ENCODE measurements at places on chromosomes 12 and 14. TPM values are rescaled to one million over a fixed set of nuclear protein-coding genes. Genes with fewer than 3 reads are reported as not detected.

- H3K27ac ChIP-seq, result no peak overlapping the region
- no peaks in the 10 kb centered on the region for H3K36me3 ChIP-seq
- no peak overlapping the region for H3K4me3 ChIP-seq
- no peak for DNase-seq
- no peaks in the 10 kb centered on the region for H3K27me3 ChIP-seq
- H3K4me1 ChIP-seq, result no peaks in the 10 kb centered on the region
Observed at GRCh38 chr12:31259136-31259886, 66.6 kb downstream of the SINHCAF start.

Gene GPD1
- 232 TPM for total RNA-seq

DNA sequence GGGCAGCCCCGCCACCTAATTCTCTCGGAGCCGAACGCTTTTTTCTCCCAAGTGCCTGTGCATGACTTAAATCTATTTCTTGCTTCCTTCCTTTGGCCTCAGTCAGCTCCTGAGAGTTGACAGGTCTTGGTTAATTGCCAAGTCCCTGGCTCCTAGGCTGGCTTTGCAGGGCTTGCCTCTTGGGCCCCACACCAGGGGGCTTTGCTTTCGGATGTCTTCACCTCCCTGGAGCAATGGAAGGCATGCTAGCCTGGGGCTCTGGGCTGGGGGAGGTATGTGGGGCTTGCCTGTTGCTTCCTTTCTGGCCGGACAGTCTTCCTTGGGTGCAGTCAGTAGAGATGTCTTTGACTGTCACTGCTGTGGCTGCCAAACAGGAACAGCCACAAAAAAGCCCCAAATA, 2.2 kb upstream of the KRT80 start:
- H3K4me1 ChIP-seq, result peaks cover 61% of the 10 kb centered on the region

- no peak overlapping the region for H3K4me3 ChIP-seq
- DNase-seq, result no peak
- H3K4me1 ChIP-seq, result peaks cover 23% of the 10 kb centered on the region
- peak overlapping the region; percentile 83 for H3K27ac ChIP-seq
- no peaks in the 10 kb centered on the region for H3K36me3 ChIP-seq
Observed at GRCh38 chr12:125014526-125014925, 21.1 kb downstream of the BRI3BP start.

DNA sequence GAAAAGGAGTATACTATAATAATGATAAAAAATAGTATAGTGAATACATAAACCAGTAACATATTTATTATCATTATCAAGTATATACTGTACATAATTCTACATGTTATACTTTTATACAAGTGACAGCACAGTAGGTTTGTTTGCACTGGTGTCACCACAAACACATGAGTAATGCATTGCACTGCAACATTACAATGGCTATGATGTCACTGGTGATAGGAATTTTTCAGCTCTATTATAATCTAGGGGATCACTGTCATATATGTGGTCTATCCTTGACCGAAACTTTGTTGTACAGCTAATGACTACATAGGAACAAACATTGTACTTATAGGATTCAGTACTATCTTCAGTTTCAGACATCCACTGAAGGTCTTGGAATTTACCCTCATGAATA, 165.8 kb upstream of the SYT1 start:
- no peak overlapping the region for H3K4me3 ChIP-seq
- no peaks in the 10 kb centered on the region for H3K4me1 ChIP-seq
- DNase-seq, result no peak

Gene TEX52
- not detected for total RNA-seq

GRCh38 chr12:2396448-2396871, 343.7 kb downstream of the CACNA1C start:
- H3K4me3 ChIP-seq, result no peak overlapping the region
- H3K36me3 ChIP-seq, result no peaks in the 10 kb centered on the region
- H3K27me3 ChIP-seq, result no peaks in the 10 kb centered on the region
- peak; percentile 15 for DNase-seq
- H3K4me1 ChIP-seq, result no peaks in the 10 kb centered on the region

DNA sequence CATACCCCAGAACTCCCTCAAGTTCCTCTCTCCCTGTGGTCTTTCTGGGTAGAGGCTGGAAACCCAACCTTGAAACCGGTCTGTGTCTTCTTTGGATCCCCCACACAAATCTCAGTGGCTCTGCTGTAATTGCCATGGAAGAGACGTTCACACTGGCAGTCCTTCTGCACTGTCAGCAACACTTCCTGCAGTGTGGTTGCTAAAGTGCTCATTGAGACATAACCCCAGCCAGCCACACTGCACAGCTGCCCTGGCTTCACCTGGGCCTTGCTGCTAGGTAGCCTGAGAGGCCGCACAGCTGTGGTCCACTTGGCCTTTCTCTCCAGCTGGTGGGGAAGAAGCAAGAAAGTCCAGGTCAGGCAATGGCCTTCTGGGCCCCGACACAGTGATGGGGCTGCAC, 2.4 kb downstream of the GZMH start:
- H3K36me3 ChIP-seq, result no peaks in the 10 kb centered on the region
- DNase-seq, result no peak
- H3K27me3 ChIP-seq, result no peaks in the 10 kb centered on the region
- no peak overlapping the region for H3K27ac ChIP-seq

Gene NEMF
- 106 TPM for total RNA-seq

- no peaks in the 10 kb centered on the region for H3K27me3 ChIP-seq
- no peak overlapping the region for H3K27ac ChIP-seq
- no peak overlapping the region for H3K4me3 ChIP-seq
- no peaks in the 10 kb centered on the region for H3K36me3 ChIP-seq
- DNase-seq, result no peak
Observed at GRCh38 chr12:55607821-55608594, 28.7 kb upstream of the OR10P1 start.

Gene FGF6
- not detected for total RNA-seq

Gene CIT
- 1.3 TPM for total RNA-seq

Gene E2F7
- total RNA-seq, result not detected

Gene SBNO1
- total RNA-seq, result 11.9 TPM

GRCh38 chr12:19964549-19964948, 403.8 kb upstream of the PDE3A start:
- DNase-seq, result no peak
- H3K36me3 ChIP-seq, result no peaks in the 10 kb centered on the region
- H3K4me3 ChIP-seq, result no peak overlapping the region
- H3K27me3 ChIP-seq, result no peaks in the 10 kb centered on the region

- no peak for DNase-seq
- H3K27me3 ChIP-seq, result no peaks in the 10 kb centered on the region
- no peaks in the 10 kb centered on the region for H3K36me3 ChIP-seq
- no peaks in the 10 kb centered on the region for H3K4me1 ChIP-seq
- no peak overlapping the region for H3K27ac ChIP-seq
Observed at GRCh38 chr14:83816761-83817160, 1713.2 kb upstream of the FLRT2 start.

DNA sequence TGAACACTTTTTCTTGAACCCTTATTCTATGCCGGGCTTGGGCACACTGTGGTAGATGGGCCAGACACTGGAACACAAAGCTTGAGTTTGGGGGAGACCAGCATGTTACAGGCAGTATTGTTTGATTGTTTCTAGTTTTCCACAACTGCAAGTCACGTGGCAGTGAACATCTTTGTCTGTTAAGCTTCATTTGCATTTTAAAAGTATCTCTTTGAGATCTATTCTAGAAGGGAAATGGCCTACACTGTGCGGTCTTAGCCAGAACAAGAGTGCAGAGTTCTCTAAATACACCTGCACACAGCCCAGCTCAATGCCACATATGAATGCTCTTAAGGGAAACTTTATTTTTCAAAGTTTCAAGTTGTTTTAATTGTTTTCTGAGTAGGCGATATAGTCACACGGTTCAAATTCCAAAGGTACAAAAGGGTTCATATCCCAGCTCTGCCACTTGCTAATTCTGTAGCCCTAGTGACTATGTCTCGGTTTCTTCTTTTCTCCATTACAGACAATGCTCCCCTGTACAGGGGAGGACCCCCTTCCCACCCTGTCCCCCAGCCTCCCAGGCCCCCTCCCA, 24.9 kb downstream of the RIN3 start:
- H3K4me1 ChIP-seq, result no peaks in the 10 kb centered on the region
- H3K27me3 ChIP-seq, result no peaks in the 10 kb centered on the region
- no peak overlapping the region for H3K4me3 ChIP-seq
- H3K36me3 ChIP-seq, result no peaks in the 10 kb centered on the region
- no peak overlapping the region for H3K27ac ChIP-seq
- DNase-seq, result no peak

DNA sequence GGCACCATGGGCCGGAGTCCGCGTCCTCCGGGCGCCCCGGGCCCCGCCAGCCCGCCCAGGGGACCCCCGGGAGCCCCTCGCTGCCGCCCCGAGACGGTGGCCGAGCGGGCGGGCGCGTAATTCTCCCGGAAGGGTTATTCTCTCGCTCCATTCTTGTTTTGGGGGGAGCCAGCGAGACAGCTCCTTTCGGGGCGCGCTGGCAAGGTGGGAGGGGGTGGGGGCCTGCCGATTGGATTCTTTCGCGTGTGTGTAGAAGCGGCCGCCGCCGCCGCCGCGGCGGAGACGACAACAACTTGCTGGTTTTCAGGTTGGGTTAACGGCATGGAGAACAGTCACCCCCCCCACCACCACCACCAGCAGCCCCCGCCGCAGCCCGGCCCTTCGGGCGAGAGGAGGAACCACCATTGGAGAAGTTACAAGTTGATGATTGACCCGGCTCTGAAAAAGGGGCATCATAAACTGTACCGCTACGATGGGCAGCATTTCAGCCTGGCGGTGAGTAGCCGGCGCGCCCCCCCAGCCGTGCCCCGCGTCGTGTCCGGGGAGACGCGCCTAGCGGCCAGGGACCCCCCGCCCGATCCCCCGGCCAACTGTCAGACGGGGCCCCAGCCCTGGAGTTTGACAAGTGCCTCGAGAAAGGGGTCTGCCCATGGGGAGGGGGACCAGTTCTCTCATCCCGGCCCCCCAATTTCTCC, 755 bp downstream of the SETD1B start:
- DNase-seq, result peak; percentile 51
- H3K27ac ChIP-seq, result peak overlapping the region; percentile 96

- H3K36me3 ChIP-seq, result peaks cover 12% of the 10 kb centered on the region
- H3K4me1 ChIP-seq, result no peaks in the 10 kb centered on the region
- no peak overlapping the region for H3K27ac ChIP-seq
- no peak overlapping the region for H3K4me3 ChIP-seq
- no peaks in the 10 kb centered on the region for H3K27me3 ChIP-seq
Observed at GRCh38 chr14:99463974-99464373, 16.7 kb downstream of the SETD3 start.

Gene KLRC3
- not detected for total RNA-seq

DNA sequence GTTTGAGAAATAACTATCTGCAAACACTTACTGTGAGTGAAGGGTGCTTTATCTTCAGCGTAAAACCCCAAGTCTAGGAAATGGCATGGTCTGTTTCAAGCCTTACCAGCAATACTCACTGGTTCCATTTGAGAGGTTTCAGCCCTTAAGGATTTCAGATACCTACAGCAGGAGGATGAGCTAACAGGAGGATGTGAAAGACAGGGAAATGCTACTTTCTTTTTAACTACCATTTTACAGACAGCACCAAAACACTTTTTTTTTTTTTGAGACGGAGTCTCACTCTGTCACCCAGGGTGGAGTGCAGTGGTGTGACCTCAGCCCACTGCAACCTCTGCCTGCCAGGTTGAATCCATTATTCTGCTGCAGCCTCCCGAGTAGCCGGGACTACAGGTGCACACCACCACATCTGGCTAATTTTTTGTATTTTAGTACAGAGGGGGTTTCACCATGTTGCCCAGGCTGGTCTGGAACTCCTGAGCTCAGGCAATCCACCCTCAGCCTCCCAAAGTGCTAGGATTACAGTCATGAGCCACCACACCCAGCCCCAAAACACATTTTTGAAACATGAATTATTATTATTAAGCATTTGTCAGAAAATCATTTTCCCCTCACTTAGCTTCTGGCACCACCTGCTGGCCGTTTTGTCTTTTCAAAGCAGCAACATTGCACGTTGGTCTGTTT, 4.6 kb downstream of the MTRFR start:
- peaks cover 21% of the 10 kb centered on the region for H3K4me1 ChIP-seq
- DNase-seq, result peak; percentile 74
- H3K4me3 ChIP-seq, result no peak overlapping the region
- H3K27me3 ChIP-seq, result no peaks in the 10 kb centered on the region
- no peaks in the 10 kb centered on the region for H3K36me3 ChIP-seq

Gene GPRC5D
- total RNA-seq, result not detected

Gene GLIPR1L1
- total RNA-seq, result not detected

- DNase-seq, result no peak
- no peaks in the 10 kb centered on the region for H3K27me3 ChIP-seq
- H3K27ac ChIP-seq, result peak overlapping the region; percentile 48
- no peak overlapping the region for H3K4me3 ChIP-seq
- H3K4me1 ChIP-seq, result peaks cover 24% of the 10 kb centered on the region
Observed at GRCh38 chr12:19190292-19191031, 60.9 kb downstream of the PLEKHA5 start.

DNA sequence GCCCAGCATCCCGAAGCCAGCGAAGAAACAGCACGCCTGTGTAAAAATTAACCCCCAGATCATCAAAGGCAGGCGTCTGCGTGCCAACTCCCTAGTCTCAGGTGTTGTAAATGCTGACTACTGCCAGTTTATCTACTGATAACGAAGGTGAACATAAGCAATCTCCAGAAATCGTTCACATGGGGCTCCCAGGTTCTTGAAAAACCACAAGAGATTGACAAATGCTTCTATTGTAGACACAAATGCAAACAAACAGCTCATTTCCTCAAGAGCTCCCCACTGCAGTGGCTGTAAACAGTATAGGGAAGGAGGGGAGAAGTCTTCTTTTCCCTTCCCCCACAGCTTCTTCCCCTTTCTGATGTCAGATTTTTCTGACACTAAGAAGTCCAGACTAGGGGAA, 5.3 kb upstream of the PLEKHG3 start:
- no peak overlapping the region for H3K4me3 ChIP-seq
- no peaks in the 10 kb centered on the region for H3K27me3 ChIP-seq
- peaks cover 33% of the 10 kb centered on the region for H3K4me1 ChIP-seq
- DNase-seq, result no peak
- no peaks in the 10 kb centered on the region for H3K36me3 ChIP-seq
- peak overlapping the region; percentile 38 for H3K27ac ChIP-seq

DNA sequence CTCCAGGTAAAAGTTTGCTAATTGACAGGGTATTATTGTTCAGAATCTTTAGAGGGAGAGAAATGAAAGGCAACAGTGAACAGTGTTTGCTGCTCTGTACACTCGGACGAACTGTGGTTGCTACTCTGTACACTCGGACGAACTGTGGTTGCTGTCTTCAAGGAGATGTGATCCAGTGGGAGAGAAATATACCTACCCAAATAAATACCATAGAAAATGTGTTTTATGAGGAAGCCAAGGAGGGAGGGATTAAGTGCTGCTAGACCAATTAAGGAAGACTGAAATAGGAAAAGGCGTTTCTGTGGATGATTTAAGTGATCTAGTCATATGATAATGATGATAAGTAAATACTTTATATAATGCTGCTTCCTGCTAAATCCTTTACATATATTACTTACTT, 2.7 kb downstream of the STK38L start:
- H3K27ac ChIP-seq, result no peak overlapping the region
- no peak overlapping the region for H3K4me3 ChIP-seq
- H3K27me3 ChIP-seq, result no peaks in the 10 kb centered on the region
- H3K36me3 ChIP-seq, result no peaks in the 10 kb centered on the region

Gene IFNG-AS1
- total RNA-seq, result not detected

DNA sequence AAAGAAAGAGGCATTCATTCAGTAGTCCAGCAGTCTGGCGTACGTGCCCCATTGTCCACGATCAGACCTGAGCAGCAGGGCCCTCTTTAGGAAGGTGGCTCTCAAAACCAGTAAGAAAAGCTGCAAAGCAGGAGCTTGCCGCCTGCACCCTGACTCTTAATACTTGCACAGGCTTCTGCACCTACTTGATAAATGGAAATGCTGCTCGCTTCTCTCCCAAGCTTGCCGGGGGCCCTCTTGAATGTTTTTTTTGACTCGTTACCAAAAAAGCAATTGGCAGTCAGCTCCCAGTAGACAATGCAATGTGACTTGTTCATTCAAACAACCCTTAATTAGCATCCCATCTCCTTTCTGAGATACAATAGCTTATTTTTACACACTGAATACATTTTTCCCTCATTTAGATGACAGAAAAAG, 27.2 kb upstream of the PTPRB start:
- H3K4me3 ChIP-seq, result no peak overlapping the region
- DNase-seq, result no peak
- H3K4me1 ChIP-seq, result no peaks in the 10 kb centered on the region
- no peaks in the 10 kb centered on the region for H3K27me3 ChIP-seq
- no peak overlapping the region for H3K27ac ChIP-seq

Data from body of pancreas (tissue), 4 donors.